NCI-H2081 treated with DMSO at 0.1 percent for 48 hours (cell line): ENCODE measurements at places on chromosomes 16 and 17.

GRCh38 chr17:66540131-66540781 is 237.8 kb downstream of the PRKCA start:
- no peak for DNase-seq

DNA sequence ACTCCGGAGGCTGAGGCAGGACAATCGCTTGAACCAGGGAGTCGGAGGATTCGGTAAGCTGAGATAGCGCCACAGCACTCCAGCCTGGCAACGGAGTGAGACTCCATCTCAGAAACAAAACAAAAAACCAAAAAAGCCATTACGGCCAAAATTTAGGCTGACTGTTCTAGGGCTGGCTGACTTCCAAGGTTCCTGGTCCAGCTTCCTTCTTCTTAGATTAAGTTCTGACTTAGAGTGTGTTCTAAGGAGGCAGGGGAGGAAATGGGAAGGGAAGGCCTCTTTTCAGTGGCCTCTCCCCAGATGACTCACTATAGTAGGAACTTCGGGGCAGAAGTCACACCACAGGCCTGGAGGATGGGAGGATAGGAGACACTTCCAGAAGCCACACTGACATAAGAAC is 27.7 kb upstream of the CLEC18B start:
- DNase-seq, result no peak

- no peak for DNase-seq
These were observed 333.6 kb upstream of the MON1B start for GRCh38 chr16:76857402-76857801.

DNA sequence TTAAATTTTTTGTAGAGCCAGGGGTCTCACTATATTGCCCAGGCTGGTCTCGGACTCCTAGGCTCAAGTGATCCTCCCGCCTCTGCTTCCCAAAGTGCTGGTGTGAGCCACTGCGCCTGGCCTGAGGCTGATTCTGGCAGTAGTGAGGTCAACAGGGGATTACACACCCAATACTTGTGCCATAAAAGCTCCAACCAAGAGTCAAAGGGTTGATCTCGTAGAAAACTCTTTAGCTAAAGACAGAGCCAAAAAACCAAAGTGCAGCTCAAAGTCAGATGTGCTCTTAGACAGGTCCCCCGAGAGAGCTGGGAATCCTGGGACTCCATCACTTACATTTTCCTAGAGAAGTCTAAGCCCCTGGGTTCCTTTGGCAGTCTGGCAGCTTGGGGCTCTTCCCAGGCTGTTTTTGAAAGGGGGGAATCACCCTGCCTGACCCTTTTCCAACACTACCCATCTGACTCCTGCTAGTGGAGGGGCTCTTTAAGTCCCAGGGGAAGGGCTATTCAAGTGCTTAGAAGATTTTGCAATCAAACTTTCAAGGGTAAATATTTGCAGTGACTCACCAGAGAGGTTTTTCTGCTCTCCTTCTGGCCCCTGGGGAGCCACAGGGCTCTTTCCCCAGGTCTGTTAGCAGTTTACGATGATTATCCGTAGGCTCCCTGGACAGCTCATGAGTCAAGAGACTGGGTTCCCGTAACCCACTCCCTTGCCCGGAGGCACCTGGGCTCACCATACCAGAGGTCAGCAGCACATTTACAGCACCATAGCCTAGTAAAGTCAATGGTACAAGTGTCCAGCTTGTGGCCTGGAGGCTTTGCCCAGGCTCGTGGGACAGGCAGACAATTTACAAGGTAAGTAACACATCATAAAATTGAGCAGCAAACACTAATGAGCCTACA is 408.7 kb downstream of the SLC39A11 start:
- DNase-seq, result no peak

DNA sequence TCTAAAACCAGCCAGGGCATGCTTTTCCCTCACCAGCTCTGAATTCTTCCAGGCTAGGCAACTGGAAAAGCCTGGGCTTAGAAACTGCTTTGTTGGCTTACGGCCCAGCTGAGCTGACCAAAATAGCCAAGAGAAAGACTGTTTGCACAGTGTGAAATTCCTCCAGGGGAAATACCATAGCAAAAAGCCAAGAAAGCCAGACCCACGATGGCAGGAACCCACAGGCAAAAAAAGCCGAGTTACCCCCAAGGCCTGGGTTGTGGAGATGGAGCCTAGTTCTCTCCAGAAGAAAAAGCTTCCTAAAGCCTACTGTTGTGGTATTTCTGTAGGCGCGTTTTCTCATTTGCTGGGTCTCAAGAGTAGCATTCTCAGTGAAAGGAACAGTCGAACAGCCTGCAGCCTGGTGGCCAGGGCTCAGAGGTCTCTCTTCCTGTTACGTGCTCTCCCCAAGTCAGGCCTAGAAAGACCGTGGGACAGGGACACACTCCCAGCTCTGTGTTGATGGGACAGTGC is 9.2 kb downstream of the SP2 start:
- no peak for DNase-seq

GRCh38 chr16:48105456-48105855 is 50.3 kb downstream of the ABCC12 start:
- DNase-seq, result no peak
